ENCODE measurements at places on chromosomes 3 and 15.
A peak's percentile ranks its signal among the peaks of the same experiment; 100 is the strongest.

DNA sequence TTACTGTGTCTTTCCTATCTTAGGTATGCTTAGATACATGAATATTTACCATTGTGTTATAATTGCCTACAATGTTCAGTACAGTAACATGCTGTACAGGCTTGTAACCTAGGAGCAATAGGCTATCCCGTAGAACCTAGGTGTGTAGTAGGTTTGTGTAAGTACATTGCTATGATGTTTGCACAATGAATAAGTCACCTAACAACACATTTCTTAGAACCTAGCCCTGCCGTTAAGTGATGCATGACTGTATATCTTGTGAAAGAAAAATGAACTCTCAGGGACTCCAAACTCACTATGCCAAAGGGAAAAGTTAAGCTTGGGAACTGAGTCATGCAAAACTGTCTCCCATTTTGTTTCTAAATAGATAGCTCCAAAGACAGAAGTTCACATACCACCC lies 91.5 kb upstream of the ACP3 start:
- H3K27me3 ChIP-seq: no peaks in the 10 kb centered on the region
- no peaks in the 10 kb centered on the region for H3K4me1 ChIP-seq
- DNase-seq: no peak

- no peak for DNase-seq
- H3K4me3 ChIP-seq: no peak overlapping the region
- no peaks in the 10 kb centered on the region for H3K27me3 ChIP-seq
- H3K27ac ChIP-seq: no peak overlapping the region
- H3K36me3 ChIP-seq: no peaks in the 10 kb centered on the region
Measured at GRCh38 chr3:46082849-46083248, 55.6 kb upstream of the XCR1 start.

GRCh38 chr15:60096157-60096556 lies 92.0 kb downstream of the FOXB1 start:
- H3K4me3 ChIP-seq: no peak overlapping the region
- H3K27ac ChIP-seq: no peak overlapping the region
- no peaks in the 10 kb centered on the region for H3K27me3 ChIP-seq
- H3K4me1 ChIP-seq: no peaks in the 10 kb centered on the region
- no peaks in the 10 kb centered on the region for H3K36me3 ChIP-seq

DNA sequence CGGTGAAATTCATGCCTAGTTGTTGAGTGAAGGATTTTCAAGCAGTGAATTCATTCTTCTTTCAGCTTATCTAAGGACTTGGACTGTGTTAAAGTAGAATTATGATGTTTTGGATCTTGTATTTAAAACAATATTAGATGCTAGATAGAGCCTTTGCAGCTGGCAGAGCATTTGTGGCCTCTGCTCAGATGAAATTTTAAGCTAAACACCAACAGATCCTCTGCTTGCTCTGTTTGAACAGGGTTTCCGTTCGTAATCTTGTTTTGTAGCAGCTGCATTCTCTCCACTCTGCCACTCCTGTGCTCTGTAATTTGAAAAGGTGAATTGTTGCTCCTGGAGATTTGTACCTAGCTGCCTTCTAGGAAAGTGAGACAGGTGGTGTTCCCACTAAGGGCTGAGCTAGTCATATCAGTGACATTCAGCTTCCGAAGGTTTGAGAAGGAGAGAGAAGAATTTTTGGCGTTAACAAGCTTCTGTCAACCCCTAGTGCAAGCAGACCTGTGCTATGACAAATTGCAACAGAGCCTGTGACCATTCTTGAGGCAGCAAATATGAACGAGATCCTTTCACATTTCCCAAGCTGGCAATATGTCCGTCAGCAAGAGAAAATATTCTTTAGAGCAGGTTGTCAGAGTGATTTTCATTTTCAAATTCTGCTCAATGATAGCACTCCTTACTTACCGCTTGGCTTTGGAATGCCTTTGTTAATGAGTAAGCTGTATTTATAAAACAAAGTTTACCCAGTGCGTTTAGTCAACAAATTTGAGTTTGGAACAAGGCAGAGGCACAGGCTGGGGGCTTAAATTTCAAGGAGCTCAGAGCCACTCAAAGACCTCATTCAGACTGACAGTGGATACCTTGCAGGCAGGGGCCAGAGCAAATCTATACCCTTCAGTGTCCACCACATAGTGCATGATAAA lies 5.3 kb downstream of the CHST2 start:
- no peak for DNase-seq
- H3K36me3 ChIP-seq: no peaks in the 10 kb centered on the region
- peaks cover 15% of the 10 kb centered on the region for H3K4me1 ChIP-seq
- H3K27me3 ChIP-seq: no peaks in the 10 kb centered on the region
- H3K27ac ChIP-seq: no peak overlapping the region

DNA sequence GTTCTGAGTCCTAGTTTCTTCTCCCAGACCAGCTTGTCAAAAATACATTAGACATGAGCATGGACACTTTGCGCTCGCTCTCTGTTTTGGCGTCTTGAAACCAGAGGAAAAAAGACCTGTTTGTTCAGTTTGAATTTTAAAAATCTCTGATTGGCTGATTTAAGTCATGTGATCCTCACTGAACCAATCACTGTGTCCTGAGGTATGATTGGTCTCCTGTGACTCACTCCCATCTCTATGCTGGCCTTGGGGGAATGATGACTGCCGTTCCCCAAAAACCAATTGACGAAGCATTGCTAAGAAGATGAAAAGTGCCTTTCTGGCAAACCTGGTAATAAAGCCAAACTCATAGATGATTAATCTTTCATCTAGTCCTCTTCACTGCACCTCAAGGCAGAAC lies 256.5 kb downstream of the IL5RA start:
- H3K36me3 ChIP-seq: no peaks in the 10 kb centered on the region
- no peak overlapping the region for H3K4me3 ChIP-seq
- no peaks in the 10 kb centered on the region for H3K27me3 ChIP-seq
- no peaks in the 10 kb centered on the region for H3K4me1 ChIP-seq
- H3K27ac ChIP-seq: no peak overlapping the region

- H3K27ac ChIP-seq: no peak overlapping the region
- no peaks in the 10 kb centered on the region for H3K36me3 ChIP-seq
- no peak overlapping the region for H3K4me3 ChIP-seq
- H3K4me1 ChIP-seq: peaks cover 8% of the 10 kb centered on the region
- DNase-seq: no peak
Measured at GRCh38 chr3:194773771-194774455, 88.2 kb downstream of the FAM43A start.

DNA sequence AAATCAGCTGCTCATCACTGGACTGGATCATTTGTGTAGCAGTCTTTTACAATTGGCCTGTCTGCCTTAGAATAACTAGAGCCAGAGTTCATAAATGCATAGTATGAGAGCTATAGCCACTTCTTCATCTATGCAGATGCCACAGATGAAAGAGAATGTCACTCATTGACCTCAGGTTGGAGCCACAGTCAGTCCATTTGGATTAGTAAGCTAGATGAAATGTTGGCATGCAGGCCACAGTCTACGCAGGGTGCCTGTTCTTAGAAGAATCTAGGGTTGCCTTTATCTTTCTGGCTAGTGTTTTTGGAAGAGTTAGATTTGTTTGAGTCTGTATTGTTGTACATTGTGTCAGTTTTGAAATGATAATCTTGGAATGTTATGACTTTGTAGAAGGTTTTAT lies 25.4 kb upstream of the EDEM1 start:
- H3K4me3 ChIP-seq: no peak overlapping the region
- no peak for DNase-seq
- H3K27me3 ChIP-seq: no peaks in the 10 kb centered on the region
- H3K36me3 ChIP-seq: no peaks in the 10 kb centered on the region

DNA sequence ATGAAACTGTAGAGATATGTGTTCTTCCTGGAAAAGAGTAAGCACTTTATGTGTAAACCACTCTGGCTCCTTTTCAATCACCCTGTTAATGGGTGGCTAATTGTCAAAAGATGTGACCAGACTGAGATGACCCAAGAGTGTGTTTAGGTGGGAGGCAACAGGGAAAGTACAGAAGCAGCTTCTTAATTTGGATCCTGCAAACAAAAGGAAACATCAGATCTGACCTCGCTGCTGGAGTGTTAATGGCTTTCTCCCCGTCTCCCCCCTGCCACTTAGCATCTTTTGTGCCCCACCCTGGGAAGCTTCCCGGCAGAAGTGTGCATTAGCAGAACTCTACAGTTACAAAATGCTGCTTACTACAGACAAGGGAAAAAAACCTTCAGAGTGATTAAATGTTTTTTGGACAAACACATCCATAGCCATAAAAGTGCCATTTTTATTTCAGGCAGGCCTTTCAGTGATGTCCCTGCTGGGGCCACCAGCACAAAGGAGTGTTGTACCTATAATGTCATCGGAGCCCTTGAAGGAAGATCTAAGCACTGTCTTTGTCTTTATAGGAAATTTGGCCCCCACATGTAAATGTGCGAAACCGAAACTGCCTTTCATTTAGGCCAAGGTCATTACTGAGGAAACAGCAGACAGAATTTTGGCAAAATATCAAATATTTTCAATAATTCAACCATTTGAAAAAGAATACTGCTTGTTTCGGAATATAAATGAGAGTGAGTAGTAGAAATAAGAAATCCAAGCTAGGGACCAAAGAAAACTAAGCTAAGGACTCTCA lies 311.0 kb downstream of the WDR72 start:
- H3K4me3 ChIP-seq: no peak overlapping the region
- H3K27ac ChIP-seq: no peak overlapping the region
- no peaks in the 10 kb centered on the region for H3K4me1 ChIP-seq
- H3K27me3 ChIP-seq: no peaks in the 10 kb centered on the region
- no peak for DNase-seq

DNA sequence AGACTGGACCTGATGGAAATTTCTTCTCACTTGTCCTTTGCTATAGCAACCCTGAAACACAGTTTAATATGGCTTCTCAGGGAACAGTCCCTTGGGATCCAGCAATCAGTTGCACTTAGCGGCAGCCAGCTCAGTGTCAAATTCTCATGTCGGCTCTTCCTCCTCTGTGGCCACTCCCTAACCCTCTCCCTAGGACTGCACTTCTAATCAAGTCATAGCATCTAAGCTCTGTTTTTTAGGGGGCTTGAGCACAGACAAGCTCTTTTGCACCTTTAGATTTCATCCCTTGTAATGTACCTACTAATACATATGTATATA lies 250.5 kb upstream of the TLE3 start:
- no peaks in the 10 kb centered on the region for H3K27me3 ChIP-seq
- no peaks in the 10 kb centered on the region for H3K36me3 ChIP-seq
- DNase-seq: no peak
- H3K27ac ChIP-seq: no peak overlapping the region
- no peaks in the 10 kb centered on the region for H3K4me1 ChIP-seq

DNA sequence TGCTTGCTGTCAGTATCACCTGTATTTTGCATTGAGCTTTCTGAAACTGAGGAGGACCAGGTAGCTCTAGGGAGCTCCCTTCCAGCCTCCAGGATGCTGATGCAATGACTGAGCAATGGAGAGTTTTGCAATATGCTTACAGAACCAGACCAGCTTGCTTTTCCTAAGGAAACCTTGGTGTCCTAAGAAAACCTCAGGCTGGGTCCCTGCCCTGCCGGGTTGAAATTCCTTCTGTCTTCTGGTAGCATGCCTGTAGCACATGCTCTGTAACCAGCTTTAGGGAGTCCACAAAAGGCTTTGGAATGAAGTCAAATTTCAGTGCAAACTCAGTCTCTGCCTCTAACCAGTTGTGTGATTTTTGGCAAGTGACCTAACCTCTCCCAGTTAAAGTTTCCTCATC lies 65.8 kb upstream of the GSK3B start:
- no peaks in the 10 kb centered on the region for H3K4me1 ChIP-seq
- H3K36me3 ChIP-seq: no peaks in the 10 kb centered on the region
- DNase-seq: no peak
- H3K4me3 ChIP-seq: no peak overlapping the region
- no peaks in the 10 kb centered on the region for H3K27me3 ChIP-seq
- H3K27ac ChIP-seq: no peak overlapping the region

GRCh38 chr3:18403061-18403460 lies 22.1 kb downstream of the SATB1 start:
- peaks cover 3% of the 10 kb centered on the region for H3K36me3 ChIP-seq
- no peak overlapping the region for H3K27ac ChIP-seq
- H3K27me3 ChIP-seq: no peaks in the 10 kb centered on the region
- H3K4me3 ChIP-seq: no peak overlapping the region
- DNase-seq: no peak

DNA sequence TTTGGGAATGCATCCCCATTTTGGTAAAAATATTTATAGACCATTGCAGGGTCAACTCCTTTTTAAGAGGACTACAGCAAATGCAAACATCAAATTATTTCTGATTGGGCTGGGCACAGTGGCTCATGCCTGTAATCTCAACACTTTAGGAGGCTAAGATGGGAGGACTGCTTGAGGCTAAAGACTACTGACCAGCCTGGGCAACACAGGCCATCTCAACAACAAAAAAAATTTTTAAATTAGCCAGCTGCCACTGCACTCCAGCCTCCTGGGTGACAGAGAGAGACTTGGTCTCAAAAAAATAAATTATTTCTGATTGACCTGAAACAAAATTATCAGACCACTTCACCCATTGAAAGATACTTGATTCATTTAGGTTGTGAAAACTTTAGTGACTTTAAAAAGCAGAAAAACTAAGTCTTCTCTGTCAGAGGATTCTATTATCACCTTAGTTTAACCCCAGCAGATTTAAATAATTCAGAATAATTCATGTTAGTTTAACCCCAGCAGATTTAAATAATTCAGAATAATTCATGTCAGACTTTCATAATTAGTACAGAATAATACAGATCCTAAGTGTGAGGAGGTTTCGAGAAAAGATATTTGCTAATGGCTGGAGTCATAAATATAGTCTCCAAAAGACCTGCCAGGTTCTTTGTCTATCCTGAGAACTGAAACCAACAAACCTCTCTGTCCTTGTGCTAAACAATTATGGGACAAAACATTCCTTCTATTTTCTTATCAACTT lies 183.6 kb upstream of the STT3B start:
- DNase-seq: no peak
- H3K4me1 ChIP-seq: no peaks in the 10 kb centered on the region
- no peak overlapping the region for H3K27ac ChIP-seq
- no peaks in the 10 kb centered on the region for H3K27me3 ChIP-seq
- H3K36me3 ChIP-seq: no peaks in the 10 kb centered on the region

- H3K27me3 ChIP-seq: no peaks in the 10 kb centered on the region
- H3K36me3 ChIP-seq: no peaks in the 10 kb centered on the region
Measured at GRCh38 chr3:62169906-62170660, 203.3 kb downstream of the FEZF2 start.

DNA sequence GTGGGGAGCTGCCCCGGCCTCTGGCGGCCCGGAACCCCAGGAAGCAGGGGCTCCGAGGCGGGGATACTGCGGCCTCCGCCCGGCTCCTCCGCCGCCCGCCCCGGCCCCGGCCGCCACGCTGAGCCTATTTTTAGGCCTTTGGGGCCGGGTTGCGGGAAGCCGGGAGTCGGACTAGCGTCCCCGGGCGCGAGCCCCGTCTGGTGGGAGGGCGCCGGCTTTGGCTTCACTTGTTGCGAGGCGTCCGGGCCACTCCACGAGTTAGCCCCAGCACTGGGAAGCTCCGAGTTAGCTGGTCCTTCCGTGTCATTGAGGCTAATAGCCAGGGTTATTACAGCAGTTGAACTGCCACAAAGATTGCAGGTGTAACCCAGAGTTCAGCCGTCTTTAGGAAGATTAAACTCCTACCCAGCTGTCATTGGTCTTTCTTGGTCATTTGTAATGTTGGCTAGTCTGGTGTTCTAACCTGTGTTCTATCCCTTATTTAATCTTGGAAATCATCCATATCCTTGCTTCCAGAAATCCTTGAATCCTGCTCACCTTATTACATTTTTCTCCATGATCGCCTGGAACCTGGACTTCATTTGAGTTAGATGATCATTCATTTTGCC lies 791 bp downstream of the GYG1 start:
- H3K27ac ChIP-seq: peak overlapping the region; percentile 66
- H3K27me3 ChIP-seq: no peaks in the 10 kb centered on the region
- peaks cover 4% of the 10 kb centered on the region for H3K36me3 ChIP-seq
- H3K4me1 ChIP-seq: peaks cover 27% of the 10 kb centered on the region
- peak overlapping the region; percentile 30 for H3K4me3 ChIP-seq
